A673 (cell line): ENCODE measurements at places on chromosomes 6 and 20. TPM values are rescaled to one million over a fixed set of nuclear protein-coding genes. Genes with fewer than 3 reads are reported as not detected.

The EPB41L1 gene
- total RNA-seq: 7.1 and 9.0 TPM in 2 replicates

The COL20A1 gene
- total RNA-seq: not detected in 2 replicates

The SPATA2 gene
- 9.2 and 9.7 TPM in 2 replicates for total RNA-seq

The SLC17A9 gene
- 0.17 TPM in 1 of 2 replicates, not detected in the other for total RNA-seq

The AFG1L gene
- 5.7 and 7.5 TPM in 2 replicates for total RNA-seq

The SEL1L2 gene
- total RNA-seq: not detected in 2 replicates

The LRRC73 gene
- 0.58 and 0.94 TPM in 2 replicates for total RNA-seq

- H3K4me1 ChIP-seq: peaks cover 47% of the 10 kb centered on the region
- H3K27me3 ChIP-seq: no peaks in the 10 kb centered on the region
- H3K27ac ChIP-seq: peak overlapping the region; percentile 81
- DNase-seq: peak; percentile 85
- H3K4me3 ChIP-seq: peak overlapping the region; percentile 95
Observed at GRCh38 chr6:163416557-163417253, 2.2 kb downstream of the QKI start.

DNA sequence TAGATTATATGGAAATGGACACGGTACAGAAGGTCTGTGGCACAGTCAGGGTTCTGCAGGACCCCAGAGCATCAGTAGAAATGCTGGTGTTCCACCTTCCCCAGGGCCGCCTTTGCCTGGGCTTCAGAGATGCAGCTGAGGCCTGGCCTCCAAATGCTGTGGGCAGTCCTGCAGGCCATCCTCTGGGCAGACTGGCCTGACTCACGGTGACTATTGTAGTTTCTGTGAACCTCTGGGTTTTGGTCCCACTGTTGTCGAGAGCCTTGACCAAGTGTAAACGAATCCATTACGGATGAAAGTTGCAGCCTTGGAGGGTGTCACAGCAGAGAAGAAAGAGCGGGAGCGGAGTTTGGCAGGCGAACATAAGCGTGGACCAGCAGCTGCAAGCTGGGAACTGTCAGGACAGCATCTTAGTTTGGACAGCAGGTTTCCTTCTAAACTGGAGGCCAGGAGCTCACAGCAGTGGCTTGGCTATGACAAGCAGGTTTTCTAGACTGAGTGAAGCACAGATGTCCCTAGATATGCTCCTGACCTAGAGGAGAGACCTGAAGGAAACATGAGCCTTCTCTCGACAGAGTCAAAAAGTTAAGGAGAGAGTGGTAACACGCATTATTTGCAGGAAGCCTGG, 46.2 kb upstream of the BCLAF1 start:
- no peaks in the 10 kb centered on the region for H3K36me3 ChIP-seq
- no peaks in the 10 kb centered on the region for H3K27me3 ChIP-seq
- H3K4me3 ChIP-seq: no peak overlapping the region
- H3K4me1 ChIP-seq: no peaks in the 10 kb centered on the region

- no peak for DNase-seq
- H3K36me3 ChIP-seq: no peaks in the 10 kb centered on the region
- no peaks in the 10 kb centered on the region for H3K27me3 ChIP-seq
- H3K4me3 ChIP-seq: no peak overlapping the region
Observed at GRCh38 chr20:906001-906520, 10.1 kb downstream of the ANGPT4 start.

- no peaks in the 10 kb centered on the region for H3K27me3 ChIP-seq
- no peak for DNase-seq
- no peak overlapping the region for H3K4me3 ChIP-seq
- H3K4me1 ChIP-seq: peaks cover 34% of the 10 kb centered on the region
Observed at GRCh38 chr20:19737025-19737424, 21.0 kb upstream of the RIN2 start.

DNA sequence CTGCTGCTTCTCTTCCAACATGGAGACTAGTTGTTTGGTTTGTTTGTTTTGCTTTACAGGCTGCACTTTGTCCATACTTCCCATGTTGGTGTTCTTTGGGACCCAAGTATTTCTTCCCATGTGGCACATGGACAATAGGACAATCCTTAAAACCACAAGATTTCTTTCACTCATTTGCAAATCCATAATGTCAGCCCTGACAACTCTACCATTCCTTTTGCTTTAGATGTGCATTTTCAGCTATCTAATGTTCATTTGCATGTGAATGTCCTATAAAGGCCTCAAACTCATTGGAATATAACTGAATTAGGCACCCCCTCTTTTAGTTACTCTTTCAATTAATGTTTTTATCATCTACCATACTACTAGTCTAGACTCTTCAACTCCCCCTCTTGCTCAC, 16.7 kb downstream of the THEMIS start:
- DNase-seq: no peak
- H3K27ac ChIP-seq: no peak overlapping the region
- no peak overlapping the region for H3K4me3 ChIP-seq

DNA sequence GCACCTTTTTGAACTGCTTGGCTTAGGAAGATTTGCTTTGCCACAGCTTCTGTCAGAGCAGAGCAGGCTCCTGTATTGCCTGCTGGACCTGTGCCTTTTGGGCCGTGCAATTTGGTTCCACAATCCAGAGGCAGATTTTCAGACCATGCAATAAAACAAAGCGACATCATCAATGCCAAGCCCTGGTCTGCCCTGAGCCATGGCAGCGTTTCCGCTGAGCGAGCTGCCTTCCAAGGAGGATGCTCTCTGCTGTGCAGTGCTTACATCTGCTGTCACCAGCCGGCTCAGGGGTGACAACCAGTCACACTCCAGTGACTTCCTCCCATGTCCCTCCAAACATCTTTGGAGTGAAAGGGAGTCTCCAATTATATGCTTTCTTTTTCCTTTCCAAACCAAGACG, 282.2 kb downstream of the CDH26 start:
- H3K4me1 ChIP-seq: no peaks in the 10 kb centered on the region
- no peak overlapping the region for H3K4me3 ChIP-seq

DNA sequence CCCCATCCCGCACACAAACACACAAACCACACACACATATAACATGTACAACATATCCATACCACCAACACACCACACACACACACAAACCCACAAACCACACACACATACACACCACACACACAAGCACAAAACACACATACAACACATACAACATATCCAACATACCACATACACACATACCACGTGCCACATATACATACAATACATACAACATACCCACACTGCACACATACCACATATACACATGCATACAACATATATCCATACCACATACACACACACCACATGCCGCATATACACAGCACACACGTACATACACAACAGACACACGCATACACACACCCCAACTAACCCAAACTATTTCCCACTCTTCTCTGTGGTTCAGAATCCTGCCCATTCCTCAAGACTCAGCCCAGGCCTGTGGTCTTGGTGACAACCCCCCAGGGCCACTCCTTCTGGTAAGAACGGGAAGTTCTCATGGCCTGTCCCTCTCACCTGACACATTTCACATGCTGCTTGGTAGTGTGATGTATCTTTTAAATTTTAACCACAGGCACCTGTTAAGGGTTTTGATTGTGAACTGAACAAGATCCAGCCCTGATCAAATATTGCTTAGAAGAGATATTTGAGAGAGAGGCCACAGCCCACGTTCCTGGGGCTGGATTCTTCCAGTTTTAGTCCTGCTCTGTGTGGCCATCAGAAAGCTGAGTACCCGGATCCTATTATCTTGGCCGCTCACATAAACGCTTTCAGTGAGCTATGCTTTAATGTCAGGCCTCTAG, 55.9 kb upstream of the KCNK16 start:
- DNase-seq: no peak
- H3K4me3 ChIP-seq: no peak overlapping the region
- no peaks in the 10 kb centered on the region for H3K27me3 ChIP-seq
- H3K36me3 ChIP-seq: no peaks in the 10 kb centered on the region
- no peaks in the 10 kb centered on the region for H3K4me1 ChIP-seq

DNA sequence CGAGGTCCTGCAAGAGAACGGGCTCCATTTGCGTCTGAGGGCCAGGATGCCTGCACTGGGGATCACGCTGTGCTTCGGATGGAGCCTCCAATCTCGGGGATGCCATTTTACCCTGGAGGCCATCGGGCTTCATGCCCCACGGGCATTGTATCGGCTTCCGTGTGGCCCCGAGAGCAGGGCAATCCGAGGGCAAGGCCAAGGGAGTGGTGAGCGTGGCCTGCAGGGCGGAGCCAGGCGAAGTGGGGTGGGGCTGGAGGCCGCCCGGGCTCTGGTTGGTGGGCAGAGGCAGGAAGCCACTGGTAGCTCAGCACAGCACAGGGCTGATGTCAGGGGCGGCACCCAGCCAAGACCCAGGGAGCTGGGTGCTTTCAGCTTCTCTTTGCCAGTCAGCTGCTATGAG, 57.5 kb upstream of the BHLHE23 start:
- H3K4me1 ChIP-seq: no peaks in the 10 kb centered on the region
- H3K27me3 ChIP-seq: peaks cover 9% of the 10 kb centered on the region
- no peak overlapping the region for H3K27ac ChIP-seq
- H3K36me3 ChIP-seq: no peaks in the 10 kb centered on the region
- no peak for DNase-seq

DNA sequence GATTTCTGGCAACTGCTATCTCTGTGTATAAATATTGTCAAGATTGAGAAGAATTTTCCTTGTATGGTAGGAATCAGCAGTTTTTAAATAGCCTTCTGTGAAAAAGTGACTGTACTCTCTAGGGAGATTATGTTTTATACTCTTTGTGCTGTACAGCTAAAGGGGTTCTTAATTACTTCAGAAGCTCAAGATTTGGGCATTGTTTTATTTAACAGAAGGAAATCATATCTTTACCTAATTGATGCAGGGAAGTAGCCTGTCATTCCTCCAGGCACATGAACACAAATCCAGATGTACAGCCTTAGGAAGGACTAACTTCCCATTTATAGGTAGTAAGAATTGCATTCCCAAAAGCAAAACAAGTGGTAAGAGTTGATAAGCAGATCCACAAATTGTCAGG, 1.3 kb downstream of the CALHM5 start:
- H3K4me1 ChIP-seq: peaks cover 23% of the 10 kb centered on the region
- H3K27me3 ChIP-seq: no peaks in the 10 kb centered on the region
- peak; percentile 30 for DNase-seq
- no peak overlapping the region for H3K4me3 ChIP-seq
- no peaks in the 10 kb centered on the region for H3K36me3 ChIP-seq

GRCh38 chr6:39173270-39173669, 56.0 kb downstream of the KCNK5 start:
- H3K4me1 ChIP-seq: no peaks in the 10 kb centered on the region
- no peak for DNase-seq
- no peak overlapping the region for H3K4me3 ChIP-seq
- no peak overlapping the region for H3K27ac ChIP-seq
- H3K36me3 ChIP-seq: no peaks in the 10 kb centered on the region

DNA sequence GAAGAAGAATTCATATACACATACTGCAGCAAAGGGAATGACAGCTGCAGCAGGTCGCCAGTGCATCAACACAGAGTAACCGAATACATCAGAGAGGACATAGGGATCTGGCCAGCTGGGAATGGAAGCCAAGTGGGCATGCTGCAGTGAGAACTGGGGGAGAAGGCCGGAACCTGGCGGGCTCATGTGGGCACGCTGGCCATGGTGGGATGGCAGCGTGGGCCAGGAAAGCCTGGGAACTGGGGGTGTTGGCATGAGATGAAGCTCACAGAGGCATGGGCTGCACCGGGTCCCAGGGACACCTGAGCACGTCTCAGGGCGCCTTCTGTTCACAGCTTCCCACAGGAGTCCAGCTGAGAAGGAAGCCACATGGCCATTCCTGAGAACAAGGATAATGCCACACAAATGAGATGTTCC, 139.5 kb upstream of the AGPAT4 start:
- H3K27ac ChIP-seq: no peak overlapping the region
- H3K4me1 ChIP-seq: peaks cover 10% of the 10 kb centered on the region
- no peak for DNase-seq
